ENCODE measurements at places on chromosomes 2 and 18.

- peak; percentile 53 for DNase-seq
- H3K27me3 ChIP-seq = no peaks in the 10 kb centered on the region
- no peak overlapping the region for H3K4me3 ChIP-seq
- H3K4me1 ChIP-seq = no peaks in the 10 kb centered on the region
Measured at GRCh38 chr2:75311993-75312392, 112.7 kb upstream of the TACR1 start.

DNA sequence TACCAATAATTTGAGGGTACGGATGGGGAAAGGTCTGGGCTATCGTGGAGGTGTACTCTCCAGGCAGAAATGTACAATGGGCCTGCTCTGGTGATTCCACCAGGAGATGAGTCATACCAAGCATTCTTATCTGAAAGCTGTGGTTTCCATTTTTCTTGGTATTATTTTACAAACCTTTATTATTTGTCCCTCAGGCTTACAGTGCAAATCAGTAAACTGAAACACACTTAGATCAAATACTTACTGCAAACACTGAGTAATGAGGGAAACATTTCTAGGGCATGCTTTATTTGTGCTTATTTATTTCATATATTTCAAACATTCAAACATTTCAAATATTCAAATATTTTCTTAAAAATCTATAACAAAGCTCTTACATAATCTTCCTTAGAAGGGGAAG lies 319.8 kb downstream of the RND3 start:
- no peak overlapping the region for H3K4me3 ChIP-seq
- no peaks in the 10 kb centered on the region for H3K27me3 ChIP-seq
- DNase-seq = no peak
- H3K4me1 ChIP-seq = peaks cover 32% of the 10 kb centered on the region
- no peaks in the 10 kb centered on the region for H3K36me3 ChIP-seq
- peak overlapping the region; percentile 84 for H3K27ac ChIP-seq

- no peak for DNase-seq
- no peak overlapping the region for H3K4me3 ChIP-seq
- no peaks in the 10 kb centered on the region for H3K27me3 ChIP-seq
Measured at GRCh38 chr2:136376211-136376610, 258.3 kb upstream of the CXCR4 start.

DNA sequence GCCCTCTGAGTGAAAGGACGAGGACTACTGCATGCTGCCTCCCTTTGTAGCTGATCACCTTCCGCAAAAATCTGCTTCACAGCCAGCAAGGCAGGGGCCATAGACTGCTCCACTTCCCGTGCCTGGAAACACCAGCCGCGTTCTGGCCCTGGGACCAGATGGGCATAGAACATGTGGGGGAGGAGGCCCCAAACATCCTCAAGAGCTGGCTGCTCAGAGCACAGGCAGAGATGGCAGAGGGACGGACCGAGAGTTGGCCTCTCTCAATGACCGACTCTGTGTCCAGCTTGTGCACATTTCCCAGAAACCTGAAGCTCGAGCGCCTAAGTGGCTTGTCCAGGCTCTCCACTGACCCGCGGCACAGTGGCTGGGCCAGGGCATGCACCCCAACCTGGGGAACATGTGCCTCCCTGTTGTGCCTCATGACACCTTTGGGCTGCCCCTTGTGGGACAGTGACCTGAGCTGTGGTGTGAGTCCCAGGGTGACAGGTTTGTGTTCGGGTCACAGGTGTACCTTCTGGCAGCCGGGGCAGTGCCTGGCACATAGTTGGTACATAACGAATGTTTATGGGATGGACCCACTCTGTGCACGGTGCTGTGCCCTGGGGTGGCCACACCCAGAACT lies 9.1 kb downstream of the KCNF1 start:
- no peak for DNase-seq
- H3K27me3 ChIP-seq = no peaks in the 10 kb centered on the region
- H3K36me3 ChIP-seq = no peaks in the 10 kb centered on the region

GRCh38 chr2:198913394-198914152 lies 544.2 kb downstream of the SATB2 start:
- no peak overlapping the region for H3K4me3 ChIP-seq
- H3K36me3 ChIP-seq = no peaks in the 10 kb centered on the region
- no peaks in the 10 kb centered on the region for H3K4me1 ChIP-seq
- no peaks in the 10 kb centered on the region for H3K27me3 ChIP-seq

DNA sequence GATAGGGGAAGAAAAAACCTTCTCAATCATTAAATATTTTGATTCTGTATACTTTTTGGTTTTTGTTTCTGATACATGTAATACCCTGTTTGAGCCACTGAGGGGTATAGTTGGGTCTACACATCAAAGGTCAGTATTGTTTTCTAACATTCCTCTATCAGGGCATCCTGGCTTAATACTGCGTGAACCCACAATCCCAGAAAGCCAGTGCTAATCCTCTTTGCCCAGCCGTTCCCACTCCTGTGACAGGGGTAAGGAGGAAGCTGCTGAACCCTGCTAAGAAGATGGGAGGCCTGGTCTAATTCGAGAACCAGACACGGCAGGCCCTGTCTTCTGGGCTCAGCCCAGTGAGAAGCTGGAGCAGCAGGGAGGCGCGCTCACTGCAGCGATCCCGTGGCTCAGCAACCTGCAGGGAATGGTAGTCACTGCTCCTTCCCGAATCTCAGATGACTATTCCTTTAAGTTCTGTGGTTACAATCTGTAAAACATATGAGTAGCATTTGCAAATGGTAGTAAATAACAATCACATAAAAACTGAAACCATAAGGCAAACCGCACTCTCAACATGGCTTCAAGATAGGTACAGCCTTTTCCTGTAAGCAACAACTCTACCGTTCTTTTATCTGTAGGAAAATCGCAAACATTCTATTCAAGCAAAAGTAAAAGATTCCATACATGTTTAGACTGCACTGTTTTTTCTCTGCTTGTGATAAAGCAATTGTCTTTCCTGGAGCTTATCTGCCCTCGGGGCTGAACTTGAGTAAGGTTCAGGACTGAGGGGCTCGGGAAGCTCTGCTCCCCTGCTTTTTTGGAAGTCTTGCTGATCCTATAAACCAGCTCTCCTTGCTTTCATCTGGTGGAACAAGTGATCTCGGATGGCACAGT lies 87.0 kb downstream of the EPB41L3 start:
- H3K4me3 ChIP-seq = no peak overlapping the region
- H3K36me3 ChIP-seq = no peaks in the 10 kb centered on the region
- no peak overlapping the region for H3K27ac ChIP-seq
- no peaks in the 10 kb centered on the region for H3K27me3 ChIP-seq
- no peaks in the 10 kb centered on the region for H3K4me1 ChIP-seq
- DNase-seq = no peak
